ENCODE measurements at places on chromosomes 7 and 10.
A peak's percentile ranks its signal among the peaks of the same experiment; 100 is the strongest.

DNA sequence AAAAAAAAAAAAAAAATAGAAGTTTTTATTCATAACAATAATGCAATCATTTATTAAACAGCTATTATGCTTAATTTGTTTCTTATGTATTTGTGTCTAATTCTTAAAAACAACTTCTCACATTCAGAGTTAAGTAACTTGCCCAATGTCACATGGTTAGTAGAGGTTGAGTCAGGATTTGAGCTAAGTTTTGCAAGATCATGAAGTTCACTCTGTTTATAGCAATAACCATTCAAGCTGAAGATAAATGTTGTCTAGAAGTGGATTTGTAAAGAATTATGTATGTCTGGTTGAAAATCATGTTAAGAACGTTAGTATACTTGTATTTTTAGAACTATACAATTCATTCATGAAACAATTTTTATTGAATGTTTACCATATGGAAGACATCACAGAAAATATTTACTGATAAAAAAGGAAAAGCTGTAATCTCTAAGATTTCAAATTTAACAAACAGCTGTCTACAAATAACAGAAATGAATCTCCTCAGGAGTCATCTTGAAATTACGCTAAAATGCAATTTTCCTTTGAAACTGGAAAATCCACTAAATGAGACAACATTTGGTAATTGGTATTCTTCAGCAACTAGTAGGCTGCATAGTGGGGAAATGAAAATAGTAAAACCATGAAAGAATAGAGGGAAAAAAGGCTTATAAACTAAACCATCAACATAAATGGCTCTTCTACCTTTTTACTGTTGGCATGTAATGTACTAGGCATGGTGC is 70.5 kb upstream of the AHR start:
- no peak overlapping the region for H3K27ac ChIP-seq
- no peak for DNase-seq
- no peaks in the 10 kb centered on the region for H3K36me3 ChIP-seq
- no peaks in the 10 kb centered on the region for H3K4me1 ChIP-seq
- no peaks in the 10 kb centered on the region for H3K27me3 ChIP-seq
- no peak overlapping the region for H3K4me3 ChIP-seq

GRCh38 chr10:767211-767610 is 77.7 kb upstream of the DIP2C start:
- H3K4me1 ChIP-seq: no peaks in the 10 kb centered on the region
- no peak overlapping the region for H3K27ac ChIP-seq
- no peaks in the 10 kb centered on the region for H3K36me3 ChIP-seq
- DNase-seq: no peak

DNA sequence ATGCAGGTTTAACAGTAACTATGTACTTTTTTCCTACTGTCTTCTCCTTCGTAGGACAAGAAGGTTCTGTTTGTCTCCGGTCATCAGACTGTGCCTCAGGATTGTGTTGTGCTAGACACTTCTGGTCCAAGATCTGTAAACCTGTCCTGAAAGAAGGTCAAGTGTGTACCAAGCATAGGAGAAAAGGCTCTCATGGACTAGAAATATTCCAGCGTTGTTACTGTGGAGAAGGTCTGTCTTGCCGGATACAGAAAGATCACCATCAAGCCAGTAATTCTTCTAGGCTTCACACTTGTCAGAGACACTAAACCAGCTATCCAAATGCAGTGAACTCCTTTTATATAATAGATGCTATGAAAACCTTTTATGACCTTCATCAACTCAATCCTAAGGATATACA is 2.4 kb downstream of the DKK1 start:
- peak overlapping the region; percentile 52 for H3K4me3 ChIP-seq
- no peak for DNase-seq
- H3K27ac ChIP-seq: no peak overlapping the region
- no peaks in the 10 kb centered on the region for H3K36me3 ChIP-seq
- peaks cover 19% of the 10 kb centered on the region for H3K4me1 ChIP-seq

DNA sequence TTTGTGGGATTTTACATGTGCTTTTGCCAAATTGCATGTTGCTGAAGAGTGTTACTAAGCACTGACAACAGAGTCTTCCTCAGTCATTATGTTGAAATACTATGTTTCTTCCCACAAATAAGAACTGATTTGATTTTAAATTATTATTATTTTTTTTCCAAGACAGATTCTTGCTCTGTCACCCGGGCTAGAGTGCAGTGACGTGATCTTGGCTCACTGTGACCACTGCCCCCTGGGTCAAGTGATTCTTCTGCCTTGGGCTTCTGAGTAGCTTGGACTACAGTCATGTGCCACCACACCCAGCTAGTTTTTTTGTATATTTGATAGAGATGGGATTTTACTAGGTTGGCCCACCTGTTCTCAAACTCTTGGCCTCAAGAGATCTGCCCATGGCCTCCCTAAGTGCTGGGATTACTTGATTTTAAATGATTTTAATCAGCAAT is 42.3 kb downstream of the MINPP1 start:
- no peak overlapping the region for H3K27ac ChIP-seq
- no peaks in the 10 kb centered on the region for H3K27me3 ChIP-seq

DNA sequence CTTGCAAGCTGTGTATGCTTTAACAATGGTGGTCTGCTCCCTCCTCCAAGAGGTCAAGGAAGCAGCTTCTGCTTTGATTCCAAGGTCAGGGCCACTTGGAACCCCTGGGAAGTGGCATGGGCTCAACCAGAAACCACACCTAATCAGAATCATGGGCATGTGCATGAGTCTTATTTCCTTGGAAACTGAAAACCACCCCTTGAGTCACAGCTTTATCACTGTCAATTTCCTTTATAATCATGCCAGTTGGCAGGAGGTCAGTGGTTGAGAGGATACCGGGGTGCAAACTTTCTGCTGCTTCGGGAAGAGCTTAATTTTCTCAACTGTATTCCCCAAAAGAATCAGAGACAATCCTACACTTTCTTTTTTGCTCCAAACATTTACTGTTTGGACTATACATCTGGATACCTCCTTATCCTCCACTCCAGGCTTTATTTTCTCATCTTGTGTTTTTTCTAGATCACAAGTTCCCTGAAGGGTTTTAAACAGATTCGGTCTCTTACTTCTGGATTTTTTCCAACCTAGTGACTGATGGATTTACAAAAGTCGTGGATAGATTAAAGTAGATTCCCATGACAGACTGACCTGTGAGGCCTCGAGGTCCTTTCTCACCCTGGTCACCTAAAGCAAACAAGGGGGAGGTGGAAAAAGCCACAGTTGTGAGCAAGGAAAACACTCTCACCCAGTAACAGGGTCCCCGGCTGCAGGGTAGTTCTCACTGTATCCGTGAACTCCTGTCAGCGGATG is 36.0 kb downstream of the COL17A1 start:
- DNase-seq: no peak
- no peak overlapping the region for H3K27ac ChIP-seq
- H3K4me3 ChIP-seq: no peak overlapping the region
- peaks cover 5% of the 10 kb centered on the region for H3K4me1 ChIP-seq
- peaks cover 18% of the 10 kb centered on the region for H3K36me3 ChIP-seq
- H3K27me3 ChIP-seq: no peaks in the 10 kb centered on the region

- no peak overlapping the region for H3K4me3 ChIP-seq
- no peak overlapping the region for H3K27ac ChIP-seq
- peaks cover 19% of the 10 kb centered on the region for H3K36me3 ChIP-seq
- no peaks in the 10 kb centered on the region for H3K4me1 ChIP-seq
These were observed 38.6 kb upstream of the RSBN1L start for GRCh38 chr7:77657427-77658224.

- H3K27ac ChIP-seq: no peak overlapping the region
- no peak for DNase-seq
- peaks cover 18% of the 10 kb centered on the region for H3K4me1 ChIP-seq
- no peaks in the 10 kb centered on the region for H3K36me3 ChIP-seq
- H3K27me3 ChIP-seq: no peaks in the 10 kb centered on the region
These were observed 519.1 kb upstream of the GALNT17 start for GRCh38 chr7:70612811-70613210.

- DNase-seq: no peak
- no peaks in the 10 kb centered on the region for H3K27me3 ChIP-seq
- no peak overlapping the region for H3K27ac ChIP-seq
- H3K4me1 ChIP-seq: no peaks in the 10 kb centered on the region
- no peaks in the 10 kb centered on the region for H3K36me3 ChIP-seq
- H3K4me3 ChIP-seq: no peak overlapping the region
These were observed 834.9 kb downstream of the GRID1 start for GRCh38 chr10:85531706-85532105.

- H3K4me3 ChIP-seq: no peak overlapping the region
- no peak overlapping the region for H3K27ac ChIP-seq
- no peaks in the 10 kb centered on the region for H3K36me3 ChIP-seq
- H3K4me1 ChIP-seq: no peaks in the 10 kb centered on the region
- DNase-seq: no peak
These were observed 147.6 kb upstream of the CSTF2T start for GRCh38 chr10:51846856-51847506.

DNA sequence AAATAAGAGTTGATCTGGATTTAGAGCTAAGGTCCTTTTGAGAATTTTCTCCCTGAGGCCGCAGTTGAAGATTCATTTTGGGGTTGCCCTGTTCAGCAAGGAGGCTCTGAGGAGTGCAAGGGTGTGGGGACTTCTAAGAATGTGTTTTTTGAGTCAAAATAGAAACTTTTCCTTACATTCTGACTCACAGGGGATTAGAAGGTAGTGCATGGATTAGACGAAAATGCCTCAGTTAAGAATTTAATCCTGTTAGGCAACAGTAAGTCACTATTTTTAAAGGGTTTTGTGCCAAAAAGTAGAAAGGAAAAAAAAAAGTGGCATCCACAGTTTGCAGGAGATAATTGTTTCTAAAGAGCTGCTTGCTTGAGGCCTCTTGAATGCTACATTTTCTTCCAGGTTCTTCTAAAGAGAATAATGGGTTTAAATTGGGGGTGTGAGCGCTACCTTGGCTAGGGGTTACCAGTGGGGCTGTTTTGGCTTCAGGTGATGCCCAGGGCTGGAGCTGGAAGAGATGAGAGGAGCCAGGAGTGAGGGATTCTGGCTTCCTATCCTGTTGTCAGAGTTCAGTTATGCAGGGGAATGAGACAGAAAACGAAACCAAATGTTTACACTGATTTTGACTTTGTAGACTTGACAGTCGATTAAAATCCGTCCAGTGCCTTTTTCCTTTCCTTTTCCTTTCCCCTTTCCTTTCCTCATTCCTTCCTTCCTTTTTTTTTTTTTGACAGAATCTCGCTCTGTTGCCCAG is 52.9 kb downstream of the BAMBI start:
- H3K36me3 ChIP-seq: no peaks in the 10 kb centered on the region
- H3K27ac ChIP-seq: no peak overlapping the region
- no peak for DNase-seq
- H3K4me3 ChIP-seq: no peak overlapping the region
- H3K27me3 ChIP-seq: no peaks in the 10 kb centered on the region
- H3K4me1 ChIP-seq: no peaks in the 10 kb centered on the region

DNA sequence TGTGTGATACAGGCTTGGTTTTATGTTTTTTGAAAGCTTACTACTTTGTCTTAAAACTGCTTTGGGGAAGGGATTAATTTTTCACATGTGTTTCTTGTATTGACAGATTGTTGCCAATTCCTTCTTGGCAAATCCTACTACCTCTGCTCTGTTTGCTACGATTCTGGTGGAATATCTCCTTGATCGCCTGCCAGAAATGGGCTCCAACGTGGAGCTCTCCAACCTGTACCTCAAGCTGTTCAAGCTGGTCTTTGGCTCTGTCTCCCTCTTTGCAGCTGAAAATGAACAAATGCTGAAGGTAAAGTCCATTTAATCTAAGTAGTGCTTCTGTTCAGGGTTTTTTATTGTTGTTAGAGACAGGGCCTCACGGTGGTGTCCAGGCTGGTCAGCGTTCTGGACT is 33.6 kb downstream of the TRRAP start:
- no peak overlapping the region for H3K4me3 ChIP-seq
- H3K27me3 ChIP-seq: no peaks in the 10 kb centered on the region
- no peak for DNase-seq
- no peaks in the 10 kb centered on the region for H3K4me1 ChIP-seq

DNA sequence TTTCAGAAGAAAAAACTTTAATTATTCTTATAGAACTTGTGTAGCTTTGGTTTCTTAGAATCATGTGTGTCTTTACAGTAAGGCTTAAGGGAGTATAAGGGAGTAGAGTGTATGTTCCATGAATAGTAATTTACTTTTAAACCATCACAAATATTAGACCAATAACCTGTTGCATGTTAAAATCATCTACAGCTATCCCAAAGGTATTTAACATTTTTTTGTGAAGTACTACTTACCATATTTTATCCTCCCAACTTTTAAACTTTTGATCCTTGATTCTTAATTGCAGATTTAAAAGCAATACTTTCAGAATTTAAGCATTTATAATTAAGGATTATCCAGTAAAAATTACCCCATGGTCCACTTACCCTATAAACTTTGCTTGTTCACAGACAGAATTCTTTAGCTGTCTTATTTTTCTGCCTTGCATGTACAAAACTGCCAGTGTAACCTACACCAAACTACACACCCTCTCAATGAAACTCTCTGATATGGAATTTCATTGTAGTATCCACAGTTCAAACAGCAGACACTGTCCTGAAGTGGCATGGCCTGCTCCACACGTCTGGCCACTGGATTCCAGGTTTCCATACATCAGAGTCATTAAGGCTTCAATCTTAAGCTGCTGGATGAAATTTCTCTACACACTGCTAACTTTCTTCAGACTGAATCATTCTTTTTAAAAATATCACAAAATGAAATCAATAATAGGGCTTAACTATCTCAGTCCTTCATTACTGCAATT is 5.8 kb downstream of the GLI3 start:
- H3K4me1 ChIP-seq: peaks cover 85% of the 10 kb centered on the region
- H3K4me3 ChIP-seq: no peak overlapping the region
- no peak overlapping the region for H3K27ac ChIP-seq
- DNase-seq: no peak

DNA sequence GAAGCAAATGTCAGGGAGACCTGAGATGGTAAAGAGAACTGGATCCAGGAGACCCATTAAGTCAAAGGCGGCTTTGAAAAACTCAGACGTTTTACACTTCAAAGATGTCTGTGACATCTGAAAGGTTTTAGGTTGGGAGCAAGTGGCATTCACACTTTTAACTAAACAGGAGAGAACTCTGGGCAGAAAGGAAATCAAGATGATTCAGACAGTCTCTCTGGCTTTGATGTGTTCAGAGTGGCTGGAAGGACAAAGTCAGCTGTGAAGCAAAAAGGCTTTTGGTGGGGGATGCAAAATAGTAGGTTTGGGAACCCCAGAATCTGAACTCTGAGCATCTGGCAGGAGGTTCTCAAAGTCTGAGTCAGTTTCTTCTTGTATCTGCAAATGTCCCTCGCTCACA is 66.6 kb downstream of the PRKCQ start:
- no peaks in the 10 kb centered on the region for H3K4me1 ChIP-seq
- no peak overlapping the region for H3K27ac ChIP-seq
- H3K36me3 ChIP-seq: no peaks in the 10 kb centered on the region
- DNase-seq: no peak

GRCh38 chr10:79929409-79929904 is 19.4 kb downstream of the SFTPD start:
- no peaks in the 10 kb centered on the region for H3K36me3 ChIP-seq
- peaks cover 23% of the 10 kb centered on the region for H3K27me3 ChIP-seq

- H3K27me3 ChIP-seq: no peaks in the 10 kb centered on the region
- H3K27ac ChIP-seq: peak overlapping the region; percentile 7
- no peak for DNase-seq
- no peak overlapping the region for H3K4me3 ChIP-seq
- peaks cover 12% of the 10 kb centered on the region for H3K4me1 ChIP-seq
These were observed 209.4 kb downstream of the CELF2 start for GRCh38 chr10:11227103-11227502.

GRCh38 chr7:97271619-97272018 is 154.1 kb downstream of the SDHAF3 start:
- no peaks in the 10 kb centered on the region for H3K27me3 ChIP-seq
- DNase-seq: no peak
- no peaks in the 10 kb centered on the region for H3K36me3 ChIP-seq
